ENCODE measurements at places on chromosomes 7 and 10. TPM values are rescaled to one million over a fixed set of nuclear protein-coding genes. Genes with fewer than 3 reads are reported as not detected.

ABCC2 gene
- total RNA-seq, result 0.75 TPM

DNA sequence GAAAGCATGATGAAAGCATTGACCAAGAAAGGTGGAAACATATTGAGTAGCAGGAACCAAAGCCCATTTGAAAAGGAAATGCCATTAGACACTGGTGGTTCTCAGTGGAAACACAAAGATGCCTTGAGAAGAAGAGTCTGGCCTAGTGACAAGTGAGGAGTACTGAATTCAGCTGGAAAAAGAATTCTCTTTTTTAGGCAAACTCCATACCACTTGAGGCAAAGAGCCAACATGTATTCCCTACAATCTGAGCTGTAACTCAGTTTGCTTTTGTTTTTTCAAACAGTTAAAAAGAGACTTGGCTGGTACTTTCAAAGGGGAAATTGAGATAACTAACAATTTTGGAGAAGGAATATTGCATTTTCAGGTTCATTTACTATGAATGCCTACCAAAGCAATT lies 624.0 kb downstream of the NRG3 start:
- no peak for DNase-seq

GRCh38 chr7:112130729-112131410 lies 75.3 kb downstream of the DOCK4 start:
- DNase-seq, result no peak

GRCh38 chr10:12757351-12757750 lies 244.2 kb downstream of the CCDC3 start:
- no peak for DNase-seq

DNA sequence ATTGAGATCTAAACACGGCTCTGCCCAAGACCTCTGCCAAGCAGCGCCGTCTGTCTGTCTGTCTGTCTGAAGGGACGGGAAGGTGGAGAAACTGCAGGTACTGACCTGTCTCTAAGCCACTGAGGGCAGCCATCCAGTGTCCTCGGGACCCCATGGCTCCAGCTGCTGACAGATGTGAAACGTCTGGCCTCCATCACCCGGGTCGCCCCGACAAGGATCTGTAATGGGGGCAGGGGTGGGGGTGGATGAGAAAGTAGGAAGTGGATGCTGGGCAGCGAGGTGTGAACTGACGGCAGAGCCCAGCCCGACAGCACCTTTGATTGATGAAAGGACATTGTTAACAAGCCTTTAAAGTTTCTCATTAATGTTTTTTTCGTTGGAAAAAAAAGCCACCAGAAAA lies 193.1 kb downstream of the EBF3 start:
- peak; percentile 7 for DNase-seq

GRCh38 chr7:17448479-17449423 lies 150.3 kb downstream of the AHR start:
- DNase-seq, result no peak

All from progenitor cell of endocrine pancreas (in vitro differentiated cells).